ENCODE measurements at places on chromosomes 6 and 20. TPM values are rescaled to one million over a fixed set of nuclear protein-coding genes. Genes with fewer than 3 reads are reported as not detected.
A peak's percentile ranks its signal among the peaks of the same experiment; 100 is the strongest.

Gene SLC16A10
- 2.5 TPM for total RNA-seq

Gene MDFI
- 2.6 TPM for total RNA-seq

DNA sequence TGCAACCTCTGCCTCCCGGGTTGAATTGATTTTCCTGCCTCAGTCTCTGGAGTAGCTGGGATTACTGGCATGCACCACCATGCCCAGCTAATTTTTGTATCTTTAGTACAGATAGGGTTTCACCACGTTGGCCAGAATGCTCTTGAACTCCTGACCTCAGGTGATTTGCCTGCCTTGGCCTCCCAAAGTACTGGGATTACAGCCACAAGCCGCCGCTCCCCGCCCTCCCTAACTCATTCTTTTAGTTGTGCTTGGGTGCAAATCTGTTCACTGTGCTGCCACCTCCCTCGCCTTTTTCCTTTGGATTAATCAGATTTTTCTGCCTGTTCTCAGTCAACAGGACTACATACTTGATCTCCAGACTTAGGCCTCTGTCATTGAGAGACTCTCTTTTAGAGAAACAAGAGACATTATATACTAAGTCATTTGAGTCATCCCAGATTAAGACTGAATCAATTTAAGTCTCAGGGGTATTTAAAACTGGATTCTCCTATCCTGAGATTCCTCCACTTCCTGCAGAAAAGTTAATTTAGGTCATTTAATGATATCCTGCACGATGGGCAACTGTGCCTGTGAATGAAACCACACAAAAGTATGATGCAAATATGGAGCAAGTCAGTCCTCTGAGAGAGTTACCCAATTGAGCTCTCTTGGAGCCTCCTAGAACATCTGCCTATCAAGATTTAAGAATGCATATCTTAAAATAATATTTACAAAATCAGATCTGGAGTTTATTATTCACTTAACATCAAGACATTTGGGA is 136.1 kb upstream of the THEMIS start:
- no peaks in the 10 kb centered on the region for H3K36me3 ChIP-seq
- no peaks in the 10 kb centered on the region for H3K4me1 ChIP-seq
- no peak overlapping the region for H3K27ac ChIP-seq
- no peaks in the 10 kb centered on the region for H3K27me3 ChIP-seq
- no peak overlapping the region for H3K4me3 ChIP-seq

DNA sequence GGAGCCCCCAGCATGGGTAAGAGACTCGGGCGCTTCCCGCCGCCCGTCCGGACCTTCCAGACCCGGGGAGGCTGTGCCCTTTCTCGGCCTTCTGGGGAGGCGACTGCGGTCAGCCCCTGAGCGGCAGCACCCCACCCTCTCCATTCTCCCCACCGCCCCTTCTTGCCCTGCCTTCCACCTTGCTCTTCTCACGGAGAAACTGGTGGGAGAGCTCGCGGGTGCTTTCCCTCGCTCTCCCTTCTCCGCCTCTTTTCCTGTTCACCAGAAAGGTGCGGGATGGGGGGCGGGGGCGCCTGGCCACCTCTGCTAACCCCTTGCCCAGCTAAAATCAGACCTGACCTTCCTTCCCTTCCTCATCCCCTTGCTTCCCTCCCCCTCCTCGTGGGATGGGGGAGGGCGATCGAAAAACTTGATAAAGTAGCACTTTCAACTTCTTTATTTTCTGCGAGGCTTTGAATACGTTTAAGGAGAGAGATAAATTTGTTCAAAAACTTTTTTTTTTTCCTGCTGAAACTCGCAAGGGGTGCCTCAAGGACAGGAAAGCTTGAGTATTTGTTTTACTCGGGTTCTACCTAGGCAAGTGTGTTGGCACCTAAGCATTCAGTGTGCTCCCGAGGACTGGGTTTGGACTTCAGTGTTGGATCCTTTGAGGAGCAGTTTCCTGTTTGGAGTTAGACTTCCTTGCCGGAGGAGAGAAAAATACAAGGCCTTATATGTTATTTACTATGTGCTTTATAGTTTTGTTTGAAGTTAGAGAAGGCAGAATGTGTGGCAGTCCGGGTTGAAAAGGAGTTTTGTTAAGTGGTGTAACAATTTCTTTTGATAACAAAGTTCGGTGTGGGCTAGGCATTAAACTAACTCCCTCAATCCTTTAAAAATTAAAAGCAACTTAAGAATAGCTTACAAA is 897 bp downstream of the CD2AP start:
- H3K27me3 ChIP-seq, result no peaks in the 10 kb centered on the region
- no peaks in the 10 kb centered on the region for H3K36me3 ChIP-seq
- H3K27ac ChIP-seq, result peak overlapping the region; percentile 99
- DNase-seq, result no peak
- H3K4me3 ChIP-seq, result peak overlapping the region; percentile 88

- peaks cover 89% of the 10 kb centered on the region for H3K36me3 ChIP-seq
- no peak overlapping the region for H3K4me3 ChIP-seq
- no peaks in the 10 kb centered on the region for H3K4me1 ChIP-seq
- no peaks in the 10 kb centered on the region for H3K27me3 ChIP-seq
- no peak overlapping the region for H3K27ac ChIP-seq
Observed at GRCh38 chr20:62136283-62137091, 6.7 kb downstream of the PSMA7 start.

GRCh38 chr20:34781220-34781619 is 44.2 kb downstream of the NCOA6 start:
- H3K27me3 ChIP-seq, result no peaks in the 10 kb centered on the region
- no peak overlapping the region for H3K27ac ChIP-seq
- no peak for DNase-seq
- no peak overlapping the region for H3K4me3 ChIP-seq
- H3K4me1 ChIP-seq, result no peaks in the 10 kb centered on the region
- H3K36me3 ChIP-seq, result peaks cover 56% of the 10 kb centered on the region
